ENCODE measurements at places on chromosomes 5 and 9. TPM values are rescaled to one million over a fixed set of nuclear protein-coding genes. Genes with fewer than 3 reads are reported as not detected.

GRCh38 chr5:43564289-43564850 lies 7.5 kb upstream of the PAIP1 start:
- H3K27ac ChIP-seq, result no peak overlapping the region
- no peak for DNase-seq
- peaks cover 10% of the 10 kb centered on the region for H3K4me1 ChIP-seq
- H3K36me3 ChIP-seq, result no peaks in the 10 kb centered on the region
- H3K27me3 ChIP-seq, result peaks cover 4% of the 10 kb centered on the region

GRCh38 chr9:127392166-127392565 lies 4.8 kb upstream of the SLC2A8 start:
- no peak overlapping the region for H3K27ac ChIP-seq
- no peak for DNase-seq

UAP1L1 gene
- total RNA-seq, result 50.1 TPM

PPP3R2 gene
- total RNA-seq, result not detected

DNA sequence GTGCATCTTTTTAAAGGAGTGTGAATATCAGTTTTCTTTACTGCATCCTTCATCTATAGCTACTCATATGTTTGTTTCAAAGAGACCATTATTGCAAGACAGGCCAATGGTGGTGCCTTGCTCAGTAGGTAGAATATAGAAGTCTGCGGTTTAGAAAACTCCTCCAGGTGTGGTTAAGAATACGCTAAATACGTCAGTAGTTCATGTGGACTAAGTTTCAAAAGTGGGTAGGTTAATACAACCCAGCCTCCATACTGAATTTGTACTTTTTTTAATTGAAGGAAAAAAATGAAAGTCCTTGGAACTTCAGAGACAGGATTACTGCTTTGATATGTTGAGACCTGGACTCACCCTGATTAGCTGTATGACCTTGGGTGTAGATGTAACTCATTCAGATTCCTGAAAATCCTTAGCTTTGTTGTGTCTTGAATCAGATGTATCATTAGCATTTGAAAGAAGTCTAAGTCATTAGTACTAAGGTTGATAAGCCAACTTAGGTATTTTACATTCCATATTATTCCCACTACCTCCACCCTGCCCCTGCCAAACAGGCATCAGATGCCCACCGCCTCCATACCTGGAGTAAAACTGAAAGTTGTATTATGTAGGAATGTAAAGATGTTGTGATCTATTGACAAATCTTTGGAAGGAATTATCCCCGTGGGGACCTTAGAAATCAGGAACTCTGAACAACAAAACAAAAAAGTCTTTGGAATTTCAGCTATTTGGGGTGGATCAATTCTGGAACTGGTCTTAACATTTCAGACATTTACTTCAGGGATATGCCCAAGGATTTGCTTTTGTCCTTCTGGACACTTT lies 6.1 kb downstream of the BASP1 start:
- H3K4me3 ChIP-seq, result no peak overlapping the region
- peaks cover 35% of the 10 kb centered on the region for H3K27me3 ChIP-seq
- DNase-seq, result no peak
- H3K27ac ChIP-seq, result no peak overlapping the region

DNA sequence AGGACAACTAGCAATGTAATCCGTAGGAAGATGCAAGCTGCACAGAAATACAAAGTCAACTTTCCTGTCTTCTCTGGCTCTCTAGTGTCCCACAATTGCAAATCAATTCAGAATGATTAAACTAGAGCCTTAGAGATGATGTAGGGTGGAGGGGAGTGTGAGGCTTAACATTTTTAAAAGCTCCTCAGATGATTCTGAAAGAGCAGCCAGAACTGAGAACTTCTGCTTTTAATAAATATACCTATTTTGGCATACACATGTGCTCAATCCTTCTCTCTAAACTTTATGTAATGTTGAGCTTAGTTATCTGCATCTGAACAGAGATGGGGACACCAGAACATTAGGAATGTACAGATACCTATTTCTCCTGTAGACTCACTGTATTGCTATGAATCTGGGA lies 139.9 kb upstream of the APC start:
- H3K27me3 ChIP-seq, result peaks cover 1% of the 10 kb centered on the region
- H3K4me1 ChIP-seq, result peaks cover 3% of the 10 kb centered on the region
- no peaks in the 10 kb centered on the region for H3K36me3 ChIP-seq
- DNase-seq, result no peak
- no peak overlapping the region for H3K4me3 ChIP-seq
- H3K27ac ChIP-seq, result no peak overlapping the region

DNA sequence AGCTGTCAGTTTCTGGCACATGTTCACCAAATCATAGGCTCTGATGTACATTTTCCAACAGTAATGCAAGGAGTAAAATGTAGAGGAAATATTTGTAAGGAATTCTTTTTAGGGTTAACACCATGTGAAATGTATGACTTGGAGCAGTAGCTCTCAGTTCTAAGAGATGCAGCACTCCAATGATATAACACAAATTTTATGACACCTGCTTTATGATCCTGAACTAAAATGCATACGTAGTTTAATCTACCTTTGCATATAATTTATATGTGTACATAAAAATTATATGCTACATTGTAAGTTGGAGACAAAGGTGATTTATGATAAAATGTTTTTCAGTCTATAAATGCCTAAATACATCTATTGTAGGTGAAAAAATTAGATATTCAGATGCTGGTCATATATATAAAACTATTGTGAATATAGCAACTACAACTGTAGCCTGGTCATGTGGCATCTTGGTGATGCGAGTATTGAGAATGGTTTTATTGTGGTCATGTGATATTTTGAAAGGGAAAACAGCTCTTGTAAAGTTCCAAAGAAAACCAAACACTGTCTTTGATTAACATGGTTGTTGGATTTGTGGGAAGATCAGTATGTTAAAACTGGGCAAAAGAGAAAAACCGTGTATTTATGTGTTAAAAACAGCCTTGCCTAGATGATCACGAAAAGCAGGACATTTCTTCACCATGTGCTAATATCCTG lies 171.0 kb downstream of the TRIO start:
- no peaks in the 10 kb centered on the region for H3K36me3 ChIP-seq
- H3K27ac ChIP-seq, result no peak overlapping the region
- no peak for DNase-seq
- H3K4me3 ChIP-seq, result no peak overlapping the region
- no peaks in the 10 kb centered on the region for H3K27me3 ChIP-seq

NEUROG1 gene
- total RNA-seq, result not detected

FOXD1 gene
- 0.99 TPM for total RNA-seq

SLC6A18 gene
- total RNA-seq, result not detected

ECSCR gene
- total RNA-seq, result 0.25 TPM

DNA sequence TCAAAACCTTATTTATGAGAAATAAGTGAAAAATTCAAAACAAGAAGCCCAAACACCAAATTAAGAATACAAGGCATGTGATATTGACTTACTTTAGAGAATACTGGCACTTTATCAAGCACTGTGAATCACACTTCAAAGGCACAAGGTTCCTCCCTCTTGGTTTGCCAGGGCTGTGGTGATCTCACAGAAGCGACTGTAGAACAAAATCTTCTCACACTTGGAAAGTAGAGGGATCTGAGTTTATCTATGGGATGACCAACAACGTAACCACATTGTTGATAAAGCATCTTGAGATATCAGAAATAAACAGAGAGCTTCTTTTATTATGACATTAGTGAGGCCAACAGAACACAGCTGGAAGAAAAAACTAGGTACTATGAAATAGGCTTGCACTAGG lies 295.9 kb downstream of the NFIB start:
- H3K27me3 ChIP-seq, result peaks cover 2% of the 10 kb centered on the region
- DNase-seq, result no peak
- no peaks in the 10 kb centered on the region for H3K4me1 ChIP-seq
- no peak overlapping the region for H3K27ac ChIP-seq
- H3K4me3 ChIP-seq, result no peak overlapping the region
